Naive thymus-derived CD4-positive, alpha-beta T cell (primary cell): ENCODE measurements at places on chromosomes 2 and 18.

GRCh38 chr18:79784965-79785770, 12.6 kb upstream of the KCNG2 start:
- DNase-seq = no peak
- no peaks in the 10 kb centered on the region for H3K27me3 ChIP-seq
- H3K36me3 ChIP-seq = no peaks in the 10 kb centered on the region
- no peaks in the 10 kb centered on the region for H3K4me1 ChIP-seq
- H3K27ac ChIP-seq = no peak overlapping the region

DNA sequence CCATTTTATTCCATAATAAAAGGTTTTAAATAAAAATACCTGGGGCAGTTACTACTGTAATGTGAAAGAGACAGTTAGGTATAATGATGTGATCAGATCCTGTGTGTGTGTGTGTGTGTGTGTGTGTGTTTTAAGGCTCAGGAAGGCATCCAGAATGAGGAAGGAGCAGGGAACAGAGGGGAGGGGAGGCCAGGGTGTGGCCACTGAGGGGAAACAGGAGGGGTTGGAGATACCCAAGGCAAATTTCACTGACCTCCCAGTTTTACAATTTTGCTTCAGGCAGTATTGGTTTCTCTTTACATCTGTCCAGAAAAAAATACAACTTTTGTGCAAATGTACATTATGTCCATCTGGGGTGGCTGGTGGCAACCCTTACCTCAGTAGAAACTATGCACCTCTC, 163.5 kb upstream of the FBXO11 start:
- H3K4me3 ChIP-seq = no peak overlapping the region
- H3K27ac ChIP-seq = no peak overlapping the region
- DNase-seq = no peak

DNA sequence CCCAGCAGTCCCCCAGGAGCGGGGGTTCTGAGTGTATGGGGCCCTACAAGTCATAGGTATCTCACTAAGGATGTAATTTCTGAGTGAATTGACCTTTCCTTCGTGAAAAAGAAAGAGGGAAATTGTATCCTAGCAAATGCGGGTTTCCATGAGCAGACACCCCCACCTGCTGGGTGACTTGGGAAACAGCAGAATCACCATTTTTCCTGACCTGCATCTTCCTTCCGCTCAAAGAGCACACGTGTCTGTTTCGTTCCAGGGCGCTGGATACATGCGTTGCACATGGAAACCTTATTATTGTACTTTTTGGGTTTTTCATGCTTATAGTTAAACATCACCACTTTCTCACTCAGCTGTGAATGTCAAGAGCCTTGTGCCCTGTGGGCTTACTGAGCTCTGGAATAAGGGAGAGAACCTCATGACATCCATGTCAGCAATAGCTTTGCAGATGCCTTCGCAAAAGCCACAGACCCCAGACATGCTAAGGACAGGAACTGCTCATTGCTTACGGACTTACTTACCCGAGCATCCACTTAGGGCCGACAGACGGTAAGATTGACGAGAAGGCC, 132.8 kb downstream of the TPO start:
- H3K27ac ChIP-seq = no peak overlapping the region
- no peaks in the 10 kb centered on the region for H3K27me3 ChIP-seq
- no peak overlapping the region for H3K4me3 ChIP-seq
- peaks cover 7% of the 10 kb centered on the region for H3K4me1 ChIP-seq
- DNase-seq = peak; percentile 52

DNA sequence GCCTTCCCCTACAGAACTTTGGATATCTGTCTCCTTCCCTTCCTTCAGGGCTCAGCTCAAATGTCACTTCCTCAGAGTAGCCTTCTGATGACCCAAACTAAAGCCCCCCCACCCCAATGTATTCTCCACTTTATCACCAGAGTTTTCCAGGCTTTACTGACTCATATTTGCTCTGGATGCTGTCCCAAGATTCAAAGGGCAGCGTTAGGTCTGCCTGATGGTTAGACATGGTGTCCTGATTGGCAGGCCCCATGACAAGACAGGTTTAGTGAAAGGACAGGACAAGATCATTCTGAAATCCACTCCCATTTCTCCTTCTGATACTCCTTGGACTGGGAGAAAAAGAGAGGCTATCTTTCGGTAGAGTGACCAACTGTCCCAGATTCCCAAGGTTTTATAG, 22.6 kb upstream of the RPIA start:
- DNase-seq = no peak
- H3K36me3 ChIP-seq = no peaks in the 10 kb centered on the region
- H3K4me3 ChIP-seq = no peak overlapping the region
- no peak overlapping the region for H3K27ac ChIP-seq
- no peaks in the 10 kb centered on the region for H3K27me3 ChIP-seq

GRCh38 chr2:74671479-74671878, 17.4 kb downstream of the SEMA4F start:
- no peaks in the 10 kb centered on the region for H3K36me3 ChIP-seq
- H3K4me1 ChIP-seq = no peaks in the 10 kb centered on the region

DNA sequence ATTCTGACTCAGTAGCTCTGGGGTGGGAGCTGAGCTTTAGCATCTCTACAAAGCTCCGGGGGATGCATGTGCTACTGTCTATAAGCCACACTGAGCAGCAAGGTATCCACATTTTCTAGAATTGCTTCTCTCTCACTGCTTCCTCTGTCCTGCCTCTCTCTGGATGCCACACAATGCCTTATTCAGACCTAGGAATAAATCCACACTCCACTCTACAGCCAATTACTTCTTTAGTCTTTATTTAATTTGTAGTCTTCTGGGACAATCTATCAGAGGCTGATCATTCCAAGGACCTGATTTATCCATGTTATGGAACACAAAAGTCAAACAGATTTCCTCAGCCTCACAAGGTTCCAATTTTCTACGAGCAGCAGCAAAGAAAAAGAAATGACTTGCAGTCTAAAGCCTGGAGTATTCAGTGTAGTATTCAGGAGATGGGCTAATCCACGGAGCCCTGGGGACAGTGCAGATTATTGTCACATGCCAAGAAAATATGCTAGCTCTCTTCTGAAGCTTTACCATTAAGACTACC, 4.4 kb downstream of the BCL2 start:
- DNase-seq = no peak
- H3K4me1 ChIP-seq = peaks cover 23% of the 10 kb centered on the region
- peak overlapping the region; percentile 94 for H3K4me3 ChIP-seq
- H3K36me3 ChIP-seq = no peaks in the 10 kb centered on the region
- H3K27ac ChIP-seq = peak overlapping the region; percentile 94

- no peaks in the 10 kb centered on the region for H3K27me3 ChIP-seq
- H3K4me1 ChIP-seq = no peaks in the 10 kb centered on the region
- no peak for DNase-seq
- no peaks in the 10 kb centered on the region for H3K36me3 ChIP-seq
These were observed 31.7 kb downstream of the SLC40A1 start for GRCh38 chr2:189548666-189549448.

DNA sequence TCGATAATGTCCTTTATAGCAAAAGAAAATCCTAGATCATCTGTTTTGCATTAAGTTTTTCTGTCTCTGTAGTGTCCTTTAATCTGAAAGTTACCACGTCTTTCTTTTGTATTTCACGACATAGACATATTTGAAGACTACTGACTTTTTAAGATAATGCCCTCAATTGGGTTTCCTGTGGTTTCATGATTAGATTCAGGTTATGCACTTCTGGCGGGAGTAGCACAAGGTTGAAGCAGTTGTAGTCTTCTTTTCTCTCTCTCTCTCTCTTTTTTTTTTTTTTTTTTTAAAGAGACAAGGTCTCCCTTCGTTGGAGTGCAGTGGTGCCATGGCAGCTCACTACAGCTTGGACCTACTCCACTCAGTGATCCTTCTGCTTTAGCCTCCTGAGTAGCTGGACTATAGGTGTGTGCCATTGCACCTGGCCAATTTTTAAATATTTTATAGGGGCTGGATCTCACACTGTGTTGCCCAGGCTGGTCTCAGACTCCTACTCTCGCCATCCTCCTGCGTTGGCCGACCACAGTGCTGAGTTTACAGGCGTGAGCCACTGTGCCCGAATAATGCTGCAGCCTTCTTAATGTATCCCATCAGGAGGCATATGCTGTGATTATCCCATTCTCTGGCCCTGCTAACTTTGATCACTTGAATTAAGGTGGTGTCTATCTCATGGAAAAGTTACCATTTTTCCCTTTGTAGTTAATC, 3.9 kb downstream of the INPP4A start:
- H3K27ac ChIP-seq = peak overlapping the region; percentile 83
- peak overlapping the region; percentile 44 for H3K4me3 ChIP-seq
- DNase-seq = peak; percentile 84
- H3K27me3 ChIP-seq = no peaks in the 10 kb centered on the region
- H3K36me3 ChIP-seq = no peaks in the 10 kb centered on the region

DNA sequence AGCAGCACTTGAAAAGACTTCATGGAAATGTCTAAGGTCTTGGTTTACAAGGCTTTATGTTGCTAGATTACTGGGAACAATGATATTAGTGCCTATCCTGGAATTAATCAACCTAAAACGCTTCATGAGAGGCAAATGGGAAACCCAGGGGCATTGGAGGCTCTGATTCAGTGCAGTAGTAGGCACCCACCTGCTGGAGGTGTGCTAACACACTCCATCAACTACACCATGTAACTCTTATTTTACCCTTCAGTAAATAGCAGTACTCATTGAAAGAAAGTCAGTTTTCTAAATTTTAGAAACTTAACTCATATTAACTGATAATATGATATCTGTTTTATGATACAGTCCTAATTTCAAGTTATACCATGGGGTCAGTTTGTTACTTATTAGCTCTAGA, 17.4 kb upstream of the HNRNPA3 start:
- no peaks in the 10 kb centered on the region for H3K27me3 ChIP-seq
- H3K4me3 ChIP-seq = no peak overlapping the region
- H3K36me3 ChIP-seq = no peaks in the 10 kb centered on the region
- no peak for DNase-seq
- H3K4me1 ChIP-seq = no peaks in the 10 kb centered on the region

GRCh38 chr2:220504938-220505503, 877.6 kb downstream of the SLC4A3 start:
- no peak overlapping the region for H3K27ac ChIP-seq
- no peaks in the 10 kb centered on the region for H3K4me1 ChIP-seq
- H3K4me3 ChIP-seq = no peak overlapping the region
- DNase-seq = no peak
- no peaks in the 10 kb centered on the region for H3K36me3 ChIP-seq
- H3K27me3 ChIP-seq = no peaks in the 10 kb centered on the region

DNA sequence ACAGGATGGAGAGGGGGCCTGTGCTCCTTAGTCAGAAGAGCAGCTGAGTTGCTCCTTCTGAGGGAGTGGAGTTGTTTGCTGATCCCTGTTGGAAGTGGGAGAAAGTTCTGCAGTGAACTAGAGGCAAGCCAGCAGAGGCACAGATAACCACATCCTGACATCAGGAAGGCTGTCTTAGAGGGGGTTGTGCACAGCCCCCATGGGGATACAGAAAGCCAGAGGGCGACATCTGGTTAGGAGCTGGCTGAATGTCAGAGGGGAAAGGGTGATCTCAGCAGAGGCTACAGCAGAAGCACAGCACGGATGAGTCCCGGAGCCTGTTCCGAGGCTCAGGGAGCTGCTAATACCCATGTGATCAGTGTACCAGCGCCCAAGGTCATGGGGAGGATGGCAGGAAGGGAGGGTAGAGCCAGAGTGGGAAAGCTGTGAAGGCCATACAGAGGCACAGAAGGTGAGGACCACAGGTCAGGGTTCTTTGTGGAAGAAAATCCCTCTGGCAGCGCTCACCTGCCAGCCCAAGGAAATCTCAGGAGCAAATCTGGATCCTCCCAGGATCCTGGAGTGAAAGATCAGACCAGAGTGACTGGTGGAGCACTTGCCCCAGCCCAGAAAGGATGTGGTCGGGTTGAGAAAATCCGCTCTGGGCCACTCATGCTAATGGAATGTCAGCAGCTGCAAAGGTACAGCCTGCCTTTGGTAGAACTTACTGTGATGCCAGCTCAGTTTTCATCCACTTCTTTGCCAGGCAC, 111.8 kb downstream of the STPG4 start:
- DNase-seq = no peak
- no peak overlapping the region for H3K27ac ChIP-seq
- no peaks in the 10 kb centered on the region for H3K36me3 ChIP-seq
- no peak overlapping the region for H3K4me3 ChIP-seq
- H3K27me3 ChIP-seq = no peaks in the 10 kb centered on the region

- H3K4me3 ChIP-seq = no peak overlapping the region
- DNase-seq = no peak
- H3K27ac ChIP-seq = no peak overlapping the region
- no peaks in the 10 kb centered on the region for H3K27me3 ChIP-seq
These were observed 203.0 kb upstream of the KCNJ3 start for GRCh38 chr2:154495455-154495868.

- H3K4me1 ChIP-seq = no peaks in the 10 kb centered on the region
- DNase-seq = no peak
- H3K27ac ChIP-seq = no peak overlapping the region
- H3K27me3 ChIP-seq = no peaks in the 10 kb centered on the region
- no peak overlapping the region for H3K4me3 ChIP-seq
- H3K36me3 ChIP-seq = no peaks in the 10 kb centered on the region
These were observed 458.7 kb upstream of the CNTNAP5 start for GRCh38 chr2:123566291-123566946.

GRCh38 chr2:44912660-44913059, 28.8 kb upstream of the SIX3 start:
- H3K27me3 ChIP-seq = no peaks in the 10 kb centered on the region
- H3K4me1 ChIP-seq = no peaks in the 10 kb centered on the region
- H3K27ac ChIP-seq = no peak overlapping the region
- no peak overlapping the region for H3K4me3 ChIP-seq
- DNase-seq = no peak

DNA sequence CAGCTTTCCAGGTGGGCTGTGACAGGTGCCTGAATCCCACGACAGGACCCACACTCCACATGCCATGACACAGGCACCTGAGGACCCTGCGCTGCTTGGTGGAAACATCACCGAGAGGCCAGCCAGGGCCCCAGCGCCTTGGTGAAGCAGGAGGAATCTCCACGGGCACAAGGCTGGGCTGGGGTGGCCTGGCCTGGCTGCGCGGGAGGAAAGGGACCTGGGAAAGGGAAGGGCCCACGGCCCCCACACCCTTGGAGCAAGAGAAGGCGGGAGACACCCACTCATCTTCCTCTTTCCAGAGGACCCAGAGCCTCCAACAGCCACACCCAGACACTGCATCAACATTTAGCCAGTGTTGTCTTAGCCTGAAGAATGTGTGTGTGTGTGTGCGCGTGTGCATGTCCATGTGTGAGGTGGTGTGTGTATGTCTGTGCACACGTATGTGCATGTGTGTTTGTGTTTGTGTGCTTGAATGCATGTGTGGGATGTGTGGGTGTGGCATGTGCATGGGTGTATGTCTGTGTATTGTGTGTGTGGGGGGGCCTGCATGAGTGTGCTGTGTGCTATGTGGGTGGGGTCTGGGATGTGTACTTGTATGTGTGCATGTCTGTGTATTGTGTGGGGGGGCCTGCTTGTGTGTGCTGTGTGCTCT, 6.3 kb upstream of the OTOS start:
- H3K36me3 ChIP-seq = no peaks in the 10 kb centered on the region
- no peak overlapping the region for H3K4me3 ChIP-seq
- H3K27ac ChIP-seq = no peak overlapping the region
- H3K4me1 ChIP-seq = peaks cover 3% of the 10 kb centered on the region

- DNase-seq = no peak
- no peaks in the 10 kb centered on the region for H3K4me1 ChIP-seq
- no peaks in the 10 kb centered on the region for H3K27me3 ChIP-seq
- no peak overlapping the region for H3K27ac ChIP-seq
- H3K4me3 ChIP-seq = no peak overlapping the region
These were observed 279.6 kb downstream of the SLC4A3 start for GRCh38 chr2:219907011-219907365.
